ENCODE measurements at places on chromosomes 12 and 14. TPM values are rescaled to one million over a fixed set of nuclear protein-coding genes. Genes with fewer than 3 reads are reported as not detected.

Gene RAPGEF3
- total RNA-seq: 69.6 TPM

Gene TAS2R20
- 1.2 TPM for total RNA-seq

Gene AQP6
- 0.35 TPM for total RNA-seq

Gene LMNTD1
- not detected for total RNA-seq

Gene CFAP73
- not detected for total RNA-seq

Gene MLXIP
- 57.4 TPM for total RNA-seq

Gene KLRG1
- total RNA-seq: 3.3 TPM

Gene AMHR2
- total RNA-seq: 0.46 TPM

Gene IGF1
- total RNA-seq: 6.0 TPM

Gene LALBA
- not detected for total RNA-seq

DNA sequence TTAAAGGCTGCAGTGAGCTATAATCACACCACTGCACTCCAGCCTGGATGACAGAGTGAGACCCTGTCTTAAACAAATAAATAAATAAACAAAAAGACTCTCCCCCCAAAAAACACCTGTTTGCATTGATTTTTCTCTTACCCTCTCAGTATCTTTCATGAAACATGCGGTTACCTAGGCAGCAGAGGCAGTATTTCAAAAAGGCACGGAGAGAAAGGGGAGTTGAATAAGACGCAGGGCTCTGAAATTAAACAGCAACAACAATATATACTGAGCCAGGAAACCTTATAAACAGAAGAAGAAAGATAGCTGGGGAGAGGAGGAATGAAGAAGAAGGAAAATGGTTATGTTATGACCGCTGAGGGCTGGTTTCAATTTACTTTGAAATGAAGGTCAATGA lies 277.6 kb downstream of the BTG1 start:
- no peak overlapping the region for H3K4me3 ChIP-seq
- DNase-seq: no peak
- peaks cover 15% of the 10 kb centered on the region for H3K4me1 ChIP-seq
- H3K27ac ChIP-seq: no peak overlapping the region
- no peaks in the 10 kb centered on the region for H3K27me3 ChIP-seq
- no peaks in the 10 kb centered on the region for H3K36me3 ChIP-seq

DNA sequence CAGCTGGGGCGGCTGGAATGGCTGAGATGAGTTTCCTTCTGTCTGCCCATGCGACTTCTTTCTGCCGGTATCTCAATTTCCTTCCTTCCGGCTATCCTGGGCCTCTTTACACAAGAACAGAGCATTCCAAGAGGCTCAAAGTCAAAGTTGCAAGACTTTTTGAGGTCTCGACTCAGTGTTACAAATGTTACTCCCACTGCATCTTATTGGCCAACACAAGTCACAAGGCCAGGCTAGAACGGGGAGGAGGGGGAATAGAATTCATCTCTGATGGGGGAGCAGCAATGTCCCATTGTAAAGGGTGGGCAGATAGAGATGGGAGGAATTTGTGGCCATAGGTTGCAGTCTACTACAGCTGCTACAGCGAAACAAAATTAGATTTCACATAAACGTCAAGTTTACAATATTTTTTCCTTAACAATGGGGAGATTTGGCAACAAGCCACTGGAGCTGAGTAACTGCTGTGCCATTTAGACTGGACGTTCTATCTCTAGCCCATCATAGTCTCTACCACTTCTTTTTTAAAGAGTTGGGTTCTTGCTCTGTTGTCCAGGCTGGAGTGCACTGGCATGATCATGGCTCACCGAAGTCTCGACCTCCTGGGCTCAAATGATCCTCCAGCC lies 9.5 kb upstream of the NYNRIN start:
- DNase-seq: no peak
- H3K36me3 ChIP-seq: no peaks in the 10 kb centered on the region
- peaks cover 7% of the 10 kb centered on the region for H3K4me1 ChIP-seq
- no peaks in the 10 kb centered on the region for H3K27me3 ChIP-seq
- no peak overlapping the region for H3K4me3 ChIP-seq
- no peak overlapping the region for H3K27ac ChIP-seq

DNA sequence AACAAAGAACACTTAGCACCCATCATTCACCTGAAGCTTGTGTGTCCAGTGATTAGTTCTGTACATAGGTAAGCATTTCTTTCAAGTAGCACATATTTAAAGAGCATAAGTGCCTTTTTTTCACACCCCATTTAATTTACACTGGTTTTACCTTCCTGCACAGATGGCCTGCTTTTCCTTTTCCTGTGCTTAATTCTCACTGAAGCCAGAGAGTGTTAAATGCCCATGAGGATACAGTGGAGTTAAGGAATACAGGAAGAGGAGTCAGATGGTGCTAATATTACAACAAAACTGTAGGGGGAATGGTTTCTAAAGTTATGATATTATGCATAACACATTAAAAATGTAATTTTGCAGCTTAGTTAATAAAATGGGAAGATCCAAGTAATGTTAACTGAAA lies 31.0 kb upstream of the SLC38A1 start:
- H3K4me1 ChIP-seq: no peaks in the 10 kb centered on the region
- no peaks in the 10 kb centered on the region for H3K36me3 ChIP-seq
- H3K27me3 ChIP-seq: no peaks in the 10 kb centered on the region
- no peak overlapping the region for H3K4me3 ChIP-seq
- DNase-seq: no peak

DNA sequence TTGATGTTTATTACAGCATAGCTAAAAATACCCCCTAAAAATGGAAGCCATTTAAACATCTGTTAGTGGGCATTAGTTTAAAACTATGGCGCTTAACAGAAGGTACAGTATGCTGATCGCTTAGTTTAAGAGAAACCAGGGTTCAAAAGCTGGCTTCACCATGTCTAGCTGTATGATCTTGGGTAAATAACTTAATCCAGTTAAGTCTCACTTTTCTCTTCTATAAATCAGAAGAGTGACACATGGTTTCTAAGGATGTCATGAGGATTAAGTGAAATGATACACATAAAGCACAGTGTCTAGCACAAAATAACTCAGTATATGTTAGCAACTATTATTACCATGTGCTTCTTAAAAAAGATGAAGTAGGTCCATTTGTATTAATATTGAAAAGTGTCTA lies 38.7 kb downstream of the STK38L start:
- no peaks in the 10 kb centered on the region for H3K36me3 ChIP-seq
- H3K4me3 ChIP-seq: no peak overlapping the region
- H3K27ac ChIP-seq: no peak overlapping the region
- DNase-seq: no peak
- peaks cover 11% of the 10 kb centered on the region for H3K4me1 ChIP-seq
- no peaks in the 10 kb centered on the region for H3K27me3 ChIP-seq

- no peak overlapping the region for H3K27ac ChIP-seq
- no peaks in the 10 kb centered on the region for H3K36me3 ChIP-seq
- H3K27me3 ChIP-seq: no peaks in the 10 kb centered on the region
- no peak for DNase-seq
- no peak overlapping the region for H3K4me3 ChIP-seq
Observed at GRCh38 chr14:39423793-39424192, 8.4 kb downstream of the FBXO33 start.

GRCh38 chr12:124479680-124480468 lies 87.5 kb downstream of the NCOR2 start:
- no peak for DNase-seq
- peaks cover 15% of the 10 kb centered on the region for H3K4me1 ChIP-seq
- no peaks in the 10 kb centered on the region for H3K27me3 ChIP-seq
- H3K27ac ChIP-seq: peak overlapping the region; percentile 47
- no peak overlapping the region for H3K4me3 ChIP-seq

DNA sequence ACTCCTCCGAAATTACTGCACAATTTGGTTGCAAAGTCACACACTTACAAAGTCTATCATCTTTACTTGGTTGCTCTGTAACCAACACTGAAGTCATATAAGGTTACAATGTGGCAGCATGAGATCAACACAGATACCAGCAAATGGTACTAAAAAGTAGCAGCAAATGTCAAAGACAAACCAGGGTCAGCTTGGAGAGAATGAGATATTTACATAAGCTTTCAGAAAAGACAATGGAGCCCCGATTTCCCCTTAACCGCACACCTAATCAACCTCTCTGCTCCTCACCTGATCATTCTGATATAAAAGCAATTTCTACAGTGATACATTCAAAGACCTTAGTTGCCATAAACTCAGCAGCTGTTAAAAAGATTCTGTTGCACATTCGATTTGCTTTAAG lies 76.4 kb upstream of the FOXN3 start:
- no peaks in the 10 kb centered on the region for H3K27me3 ChIP-seq
- DNase-seq: no peak
- no peaks in the 10 kb centered on the region for H3K4me1 ChIP-seq
- no peak overlapping the region for H3K4me3 ChIP-seq
- H3K27ac ChIP-seq: no peak overlapping the region
- H3K36me3 ChIP-seq: no peaks in the 10 kb centered on the region

DNA sequence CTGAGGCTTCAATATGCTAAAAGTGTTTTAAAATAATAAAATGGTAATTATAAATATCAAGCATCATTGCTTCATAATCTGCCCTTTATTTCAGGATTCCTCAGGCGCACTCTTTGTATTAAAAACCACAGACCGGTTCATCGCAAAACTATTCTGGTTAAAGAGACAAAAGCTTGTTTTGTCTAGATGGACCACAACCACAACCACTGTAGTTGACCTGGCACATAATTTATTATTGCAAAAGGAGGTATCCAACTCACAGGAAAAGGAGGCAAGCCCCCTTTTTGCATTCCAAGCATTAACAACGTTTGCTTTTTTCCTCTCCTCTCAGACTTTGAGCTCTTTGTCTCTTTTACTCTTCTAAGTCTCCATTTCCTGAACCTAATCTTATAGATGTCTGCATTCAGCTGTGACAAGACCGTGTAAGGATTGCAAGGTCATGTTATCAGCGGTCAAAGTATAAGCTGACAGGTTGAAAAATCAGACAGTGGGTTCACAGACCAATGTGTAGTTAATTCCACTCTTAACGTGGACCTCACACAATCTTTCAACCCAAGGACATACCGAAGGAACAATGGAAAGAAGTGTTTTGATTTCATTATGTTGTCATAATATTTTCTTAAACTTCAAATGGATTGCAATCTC lies 1057.6 kb downstream of the GALC start:
- no peaks in the 10 kb centered on the region for H3K4me1 ChIP-seq
- H3K36me3 ChIP-seq: no peaks in the 10 kb centered on the region
- H3K27me3 ChIP-seq: no peaks in the 10 kb centered on the region
- DNase-seq: no peak
- no peak overlapping the region for H3K27ac ChIP-seq

GRCh38 chr12:89372584-89373370 lies 20.5 kb upstream of the DUSP6 start:
- H3K27ac ChIP-seq: peak overlapping the region; percentile 9
- no peaks in the 10 kb centered on the region for H3K27me3 ChIP-seq
- H3K4me3 ChIP-seq: no peak overlapping the region
- H3K4me1 ChIP-seq: peaks cover 31% of the 10 kb centered on the region
- no peaks in the 10 kb centered on the region for H3K36me3 ChIP-seq

- H3K36me3 ChIP-seq: no peaks in the 10 kb centered on the region
- no peaks in the 10 kb centered on the region for H3K27me3 ChIP-seq
- no peak overlapping the region for H3K27ac ChIP-seq
- H3K4me3 ChIP-seq: no peak overlapping the region
- no peak for DNase-seq
Observed at GRCh38 chr12:7884689-7885088, 12.0 kb upstream of the SLC2A14 start.

GRCh38 chr12:76470028-76470939 lies 89.3 kb downstream of the OSBPL8 start:
- H3K4me3 ChIP-seq: no peak overlapping the region
- H3K27ac ChIP-seq: no peak overlapping the region
- H3K27me3 ChIP-seq: no peaks in the 10 kb centered on the region
- peaks cover 18% of the 10 kb centered on the region for H3K4me1 ChIP-seq

DNA sequence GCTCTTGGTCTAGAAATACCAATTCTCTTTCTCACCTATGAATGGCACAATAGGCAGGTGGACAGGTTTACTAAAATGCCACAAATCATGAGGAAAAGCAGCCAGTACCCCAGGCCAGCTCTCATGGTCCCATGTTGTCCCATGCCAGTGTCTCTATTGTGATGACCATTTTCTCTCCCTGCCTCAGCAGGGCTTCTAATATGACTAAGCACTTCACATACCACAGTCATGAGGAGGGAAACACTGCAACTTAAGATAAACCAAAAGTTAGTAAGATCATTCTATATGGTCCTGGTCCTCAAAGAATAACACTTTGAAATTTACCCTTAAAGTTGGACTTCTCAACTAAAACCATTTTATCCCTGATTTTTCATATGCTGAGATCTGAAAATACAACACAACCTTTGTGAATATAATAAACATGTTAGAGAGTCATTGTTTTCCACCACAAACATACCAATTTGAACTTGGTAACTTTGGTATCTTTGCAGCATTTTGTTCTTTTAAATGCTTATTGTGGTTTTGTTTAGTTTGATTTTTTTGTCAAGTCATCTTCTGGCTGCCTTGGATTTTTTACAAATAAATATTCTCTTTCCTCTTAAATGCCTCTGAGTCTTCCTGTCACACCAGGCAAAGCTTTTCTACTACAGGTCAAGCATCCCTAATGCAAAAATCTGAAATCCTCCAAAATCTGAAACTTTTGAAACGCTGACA lies 3.6 kb downstream of the TTC5 start:
- H3K4me3 ChIP-seq: no peak overlapping the region
- H3K4me1 ChIP-seq: peaks cover 6% of the 10 kb centered on the region
- H3K27ac ChIP-seq: no peak overlapping the region
- peaks cover 46% of the 10 kb centered on the region for H3K36me3 ChIP-seq

DNA sequence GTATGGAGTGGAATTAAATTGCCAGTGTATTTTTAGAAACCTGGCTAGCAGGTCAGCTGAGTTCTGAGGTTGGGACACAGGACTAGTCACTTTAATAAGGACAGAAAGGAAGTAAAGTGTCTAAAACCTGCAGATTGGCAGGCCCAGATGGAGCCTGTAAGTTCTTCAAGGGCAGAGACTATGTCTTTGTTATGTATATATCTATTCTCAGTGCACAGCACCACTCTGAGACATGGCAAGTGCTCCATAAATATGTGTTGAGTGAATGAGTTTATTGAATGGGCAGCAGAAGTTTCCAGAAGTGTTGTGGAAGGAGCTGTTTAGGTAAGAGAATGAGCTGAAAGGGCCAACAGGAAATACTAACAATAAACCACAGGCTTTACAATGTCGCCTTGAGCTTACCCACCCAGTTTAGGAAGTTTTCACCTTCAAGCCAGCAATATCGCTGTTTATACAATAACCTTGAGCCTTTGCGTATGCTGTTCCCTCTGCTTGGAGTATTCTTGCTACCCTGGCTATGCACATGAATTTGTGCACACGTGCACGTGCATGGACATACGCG lies 109.5 kb upstream of the TMPO start:
- no peak for DNase-seq
- H3K4me3 ChIP-seq: no peak overlapping the region
- no peaks in the 10 kb centered on the region for H3K36me3 ChIP-seq
- H3K27me3 ChIP-seq: no peaks in the 10 kb centered on the region
- H3K4me1 ChIP-seq: no peaks in the 10 kb centered on the region
- no peak overlapping the region for H3K27ac ChIP-seq

GRCh38 chr14:68401855-68402254 lies 391.0 kb downstream of the ZFP36L1 start:
- H3K36me3 ChIP-seq: no peaks in the 10 kb centered on the region
- H3K27me3 ChIP-seq: no peaks in the 10 kb centered on the region

GRCh38 chr14:55103005-55103640 lies 25.9 kb upstream of the LGALS3 start:
- H3K27ac ChIP-seq: peak overlapping the region; percentile 96
- no peaks in the 10 kb centered on the region for H3K36me3 ChIP-seq
- peak overlapping the region; percentile 28 for H3K4me3 ChIP-seq
- no peaks in the 10 kb centered on the region for H3K27me3 ChIP-seq
- peaks cover 87% of the 10 kb centered on the region for H3K4me1 ChIP-seq
- DNase-seq: peak; percentile 92

- H3K27ac ChIP-seq: no peak within 1 kb of the TSS
- peaks cover 6% of the 10 kb centered on the region for H3K4me1 ChIP-seq
- H3K36me3 ChIP-seq: no peaks in the 10 kb centered on the region
- H3K27me3 ChIP-seq: peaks cover 40% of the 10 kb centered on the region
- H3K4me3 ChIP-seq: peak within 1 kb of the TSS; percentile 49
- DNase-seq: no peak
Observed at GRCh38 chr14:100587086-100587762, at the start of gene BEGAIN. TSS of gene BEGAIN (minus strand) at chr14:100587417. CDS start at chr14:100587290, 127 bp downstream.

Data from upper lobe of right lung (tissue), 1 donor.